ENCODE measurements at places on chromosomes 2 and 18.
A peak's percentile ranks its signal among the peaks of the same experiment; 100 is the strongest.

GRCh38 chr2:159891917-159892730 is 94.1 kb upstream of the CD302 start:
- DNase-seq, result no peak

DNA sequence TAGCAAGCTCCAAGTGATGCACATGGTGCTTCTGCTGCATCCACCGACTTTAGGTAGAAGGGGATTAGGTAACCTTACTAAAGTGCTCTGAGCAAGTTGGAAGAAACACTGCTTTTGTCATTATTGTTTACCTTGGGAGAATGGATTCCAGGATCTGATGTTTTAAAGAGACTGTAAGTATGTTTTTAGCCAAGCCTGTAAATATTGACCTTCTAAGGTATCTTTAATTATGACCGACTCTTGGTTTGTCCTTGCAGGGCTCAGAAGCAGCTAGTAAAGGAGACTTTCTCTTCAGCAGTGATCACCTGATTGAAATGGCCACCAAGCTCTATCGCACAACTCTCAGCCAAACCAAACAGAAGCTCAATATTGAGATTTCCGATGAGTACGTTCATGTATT is 170.7 kb downstream of the MYO1B start:
- no peak for DNase-seq

- DNase-seq, result no peak
Observed at GRCh38 chr18:58861861-58862301, 2.8 kb upstream of the ZNF532 start.

DNA sequence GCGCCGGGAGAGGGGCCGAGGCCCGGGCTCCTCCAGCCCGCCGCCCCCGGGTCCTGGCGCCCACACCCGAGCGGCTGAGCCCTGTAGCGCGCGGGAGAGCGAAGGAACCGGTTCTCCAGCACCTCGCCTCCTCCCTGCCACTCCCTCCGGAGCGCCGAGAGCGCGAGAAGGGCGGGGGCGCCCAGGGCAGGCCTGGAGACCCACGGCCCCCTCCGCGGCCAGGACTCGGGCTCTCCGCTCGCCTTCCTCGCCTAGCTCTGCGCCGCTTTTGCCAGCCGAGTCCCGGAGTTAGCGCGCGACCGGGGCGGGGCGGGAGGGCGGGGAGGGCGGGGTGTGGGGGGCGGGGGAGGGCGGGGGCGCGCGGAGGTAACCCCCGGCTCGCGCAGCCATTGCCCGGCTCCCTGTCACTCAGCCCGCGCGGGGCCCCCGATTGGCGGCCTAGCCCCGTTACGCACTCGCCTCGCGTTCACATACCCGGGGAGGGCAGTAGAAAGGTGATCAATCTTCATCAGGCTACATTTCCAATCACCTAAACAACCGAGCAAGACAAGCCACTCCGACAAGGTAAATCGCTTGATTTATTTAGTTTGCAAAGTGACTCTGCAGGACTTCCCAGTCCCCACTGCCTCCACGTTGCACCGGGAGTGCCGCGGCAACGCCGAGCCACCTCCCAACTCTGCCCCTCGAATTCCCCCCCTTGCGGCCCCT is at the start of gene OTX1:
Gene OTX1, plus strand, starts transcription at position 497 of the 708 bp plus-strand sequence. CDS start 2,161 bp downstream, outside the sequence.
- peak; percentile 85 for DNase-seq

- no peak for DNase-seq
Observed at GRCh38 chr2:38835015-38835601, 40.6 kb downstream of the DHX57 start.

- no peak for DNase-seq
Observed at GRCh38 chr2:43067254-43068040, 159.0 kb downstream of the ZFP36L2 start.

- DNase-seq, result no peak
Observed at GRCh38 chr2:120609826-120610395, 125.8 kb upstream of the GLI2 start.

All from GM12891 (cell line).